M059J (cell line): ENCODE measurements at places on chromosomes 13 and 19.
A peak's percentile ranks its signal among the peaks of the same experiment; 100 is the strongest.

- DNase-seq = peak; percentile 79
These were observed 19.2 kb upstream of the ERCC1 start for GRCh38 chr19:45442778-45443461.

GRCh38 chr19:45498411-45499195, at the start of gene PPM1N:
Gene PPM1N, plus strand, starts transcription at chr19:45498443. Its CDS starts 30 bp downstream, at chr19:45498473.
- no peak for DNase-seq

DNA sequence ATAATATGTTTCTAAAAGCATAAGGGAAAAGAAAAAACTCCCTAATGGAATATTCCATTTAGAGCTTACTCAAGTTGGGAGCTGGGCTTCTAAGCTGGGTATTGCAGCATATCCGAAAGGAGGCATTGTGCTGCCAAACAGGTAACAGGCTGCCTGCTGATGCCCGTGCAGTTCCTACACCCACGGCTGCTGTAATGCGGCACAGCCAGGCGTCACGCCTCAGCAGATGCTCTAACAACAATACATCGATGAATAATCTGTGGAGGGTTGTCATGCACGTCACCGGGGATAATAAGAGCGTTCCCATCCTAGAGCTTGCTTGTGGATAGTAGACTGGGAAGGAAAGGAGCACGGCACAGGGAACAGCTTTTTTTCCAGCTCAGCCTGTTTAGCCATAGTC, 1582.1 kb upstream of the SLC10A2 start:
- no peak for DNase-seq

DNA sequence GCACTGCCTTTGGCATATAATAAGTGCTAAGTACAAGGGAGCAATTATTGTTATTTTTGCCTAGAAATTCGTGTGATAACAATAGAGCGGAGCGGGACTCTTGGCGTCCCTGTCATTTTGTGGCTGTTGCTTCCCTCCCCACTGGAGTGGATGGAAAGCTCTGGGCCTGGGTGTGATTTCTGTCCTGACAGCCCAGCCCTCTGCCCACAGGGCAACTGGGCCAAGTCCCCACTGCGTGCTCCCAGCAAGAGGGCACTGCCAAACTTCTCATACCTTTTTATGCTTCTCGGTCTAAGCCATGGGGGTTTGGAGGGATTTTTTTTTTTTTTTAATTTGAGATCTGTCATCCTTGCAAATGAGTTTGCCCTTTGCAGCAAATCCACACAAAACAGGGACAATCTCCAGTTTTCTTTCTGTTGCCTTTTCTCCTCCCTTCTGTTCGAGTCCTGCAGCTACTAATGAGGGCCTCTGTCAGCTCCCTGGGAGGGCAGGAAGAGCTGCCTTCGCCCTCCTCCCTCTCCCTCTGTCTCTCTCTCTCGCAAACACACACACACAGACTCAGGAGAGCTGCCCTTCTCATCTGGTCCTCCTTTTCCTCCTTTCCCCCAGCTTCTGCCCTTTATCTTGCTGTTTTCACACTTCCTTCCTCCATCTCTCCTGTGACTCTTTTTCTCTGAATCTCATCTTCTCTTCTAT, 103.9 kb downstream of the DNAJC15 start:
- no peak for DNase-seq

- DNase-seq = no peak
These were observed 46.2 kb downstream of the DCT start for GRCh38 chr13:94433055-94433961.

- no peak for DNase-seq
These were observed 1.3 kb downstream of the GNA15 start for GRCh38 chr19:3137119-3137518.
